ENCODE measurements at places on chromosomes 13 and 19.

- DNase-seq = no peak
Measured at GRCh38 chr19:21910318-21910717, 74.3 kb upstream of the ZNF43 start.

- no peak for DNase-seq
Measured at GRCh38 chr19:18194181-18194530, 1.1 kb downstream of the MPV17L2 start.

DNA sequence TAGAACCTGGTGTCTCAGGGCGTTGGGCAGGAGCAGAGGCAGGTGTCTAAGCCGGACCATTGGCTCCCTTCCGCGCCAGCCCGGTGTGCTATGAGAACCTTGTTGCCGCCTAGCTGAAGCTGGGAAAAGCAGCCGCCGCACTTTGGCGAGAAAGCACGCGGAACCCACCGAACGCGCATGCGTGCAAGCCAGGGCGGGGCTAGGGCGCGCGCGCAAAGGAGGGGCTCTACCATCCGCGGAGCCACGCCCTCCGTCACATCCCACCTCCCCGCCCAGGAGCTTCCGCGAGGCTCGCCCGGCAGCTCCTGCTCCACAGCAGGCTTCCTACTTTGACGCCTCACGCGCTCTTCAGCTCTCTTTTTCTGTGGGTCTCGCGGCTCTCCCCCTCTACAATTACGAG, 51.3 kb downstream of the WDR87 start:
- no peak for DNase-seq

GRCh38 chr13:21632196-21632595, 28.2 kb upstream of the MICU2 start:
- DNase-seq = no peak

GRCh38 chr13:41962994-41963393, 2.1 kb upstream of the VWA8 start:
- DNase-seq = no peak

DNA sequence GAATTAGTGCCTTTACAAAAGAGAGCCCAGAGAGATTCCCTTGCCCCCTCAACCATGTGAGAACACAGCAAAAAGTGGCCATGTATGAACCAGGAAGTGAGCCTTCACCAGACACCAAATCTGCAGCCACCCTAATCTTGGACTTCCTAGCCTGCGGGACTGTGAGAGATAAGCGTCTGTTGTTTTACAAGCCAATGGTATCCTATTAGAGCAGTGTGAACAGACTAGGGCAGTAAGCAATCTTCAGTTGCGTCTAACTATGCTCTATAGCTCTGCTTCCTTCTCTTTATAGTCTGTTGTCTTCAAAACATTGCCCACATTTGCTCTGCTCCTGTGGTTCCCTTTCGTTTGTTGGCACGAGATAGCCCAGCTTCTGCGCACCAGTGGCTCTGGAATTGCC, 109.5 kb upstream of the FNDC3A start:
- DNase-seq = no peak

DNA sequence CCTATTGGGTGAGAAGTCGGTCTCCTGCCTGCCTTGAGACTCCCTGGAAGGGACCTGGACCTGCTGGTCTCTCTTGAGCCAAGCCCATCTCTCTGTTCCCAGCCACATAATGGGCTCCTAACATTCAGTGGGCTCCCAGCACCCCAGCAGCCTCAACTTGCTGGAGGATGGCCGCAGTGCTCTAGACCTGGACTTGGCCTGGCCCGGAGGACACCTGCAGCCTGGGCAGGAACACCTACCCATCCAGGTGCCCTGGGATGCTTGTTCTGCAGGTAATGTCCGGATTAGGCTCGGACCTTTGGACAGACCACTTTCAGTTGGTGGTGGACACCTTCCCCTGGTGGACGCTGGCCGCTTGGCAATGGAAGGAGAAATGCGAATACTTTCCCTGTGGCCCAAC, 214.6 kb downstream of the URI1 start:
- DNase-seq = no peak

DNA sequence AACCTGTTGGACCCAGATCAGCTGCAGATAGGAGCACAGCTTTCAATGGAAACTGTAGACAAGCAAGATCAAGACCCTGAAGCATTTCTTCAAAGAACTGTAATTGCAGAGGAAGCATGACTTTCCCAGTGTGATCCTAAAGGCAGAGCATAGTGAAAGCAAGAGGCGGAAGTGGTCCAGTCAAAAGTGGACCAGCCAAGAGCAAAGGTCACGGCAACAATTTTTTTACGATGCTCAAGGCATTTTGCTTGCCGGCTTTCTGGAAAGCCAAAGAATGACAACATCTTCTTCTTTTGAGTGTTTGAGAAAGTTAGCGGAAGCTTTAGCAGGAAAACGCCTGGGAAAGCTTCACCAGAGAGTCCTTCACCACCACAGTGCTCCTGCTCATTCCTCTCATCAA, 111.6 kb downstream of the RNF17 start:
- DNase-seq = no peak

DNA sequence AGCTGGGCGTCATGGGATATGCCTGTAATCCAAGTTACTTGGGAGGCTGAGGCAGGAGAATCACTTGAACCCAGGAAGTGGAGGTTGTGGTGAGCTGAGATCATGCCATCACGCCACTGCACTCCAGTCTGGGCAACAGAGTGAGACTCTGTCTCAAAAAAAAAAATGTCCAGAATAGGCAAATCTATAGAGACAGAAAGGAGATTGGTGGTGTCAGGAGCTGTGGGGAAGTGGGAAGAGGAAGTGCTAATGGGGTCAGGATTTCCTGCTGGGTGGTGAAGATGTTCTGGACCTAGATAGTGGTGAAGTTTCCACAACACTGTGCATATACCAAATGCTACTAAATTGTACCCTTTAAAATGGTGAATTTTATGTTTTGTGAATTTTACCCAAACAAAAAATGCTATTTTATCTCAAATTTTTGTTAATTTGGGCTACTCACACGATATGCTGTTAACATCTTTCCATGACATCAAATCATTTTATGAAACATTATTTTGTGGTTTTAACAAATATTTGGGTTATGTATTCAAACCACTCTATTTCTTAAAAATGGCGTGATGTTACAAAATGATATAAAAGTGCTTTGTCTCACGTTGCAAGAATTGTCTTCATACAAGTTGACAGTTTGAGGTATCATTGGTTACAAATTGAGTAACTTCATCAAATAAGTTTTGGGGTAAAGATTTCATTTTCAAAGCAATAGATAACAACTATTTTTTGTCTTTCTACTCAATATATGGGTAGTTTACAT, 7.4 kb upstream of the CYP4F3 start:
- no peak for DNase-seq

DNA sequence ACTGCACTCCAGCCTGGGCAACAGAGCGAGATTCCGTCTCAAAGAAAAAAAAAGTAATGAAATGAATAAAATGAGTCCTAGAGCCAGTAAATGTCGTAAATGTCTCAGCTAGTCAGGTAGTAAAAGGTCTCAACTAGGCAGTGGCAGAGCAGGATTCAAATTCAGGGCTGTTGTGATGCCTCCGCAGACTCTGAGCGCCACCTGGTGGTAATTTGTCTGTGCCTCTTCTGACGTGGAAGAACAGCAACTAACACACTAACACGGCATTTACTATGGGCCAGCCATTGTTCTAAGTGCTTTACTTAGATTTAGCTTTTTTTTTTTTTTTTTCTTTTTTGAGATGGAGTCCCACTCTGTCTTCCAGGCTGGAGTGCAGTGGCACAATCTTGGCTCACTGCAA, 30.2 kb downstream of the CYP2F1 start:
- peak; percentile 76 for DNase-seq

GRCh38 chr13:48923376-48923775, 52.3 kb upstream of the FNDC3A start:
- DNase-seq = no peak

- no peak for DNase-seq
Measured at GRCh38 chr13:78299832-78300623, 303.3 kb downstream of the POU4F1 start.

- DNase-seq = no peak
Measured at GRCh38 chr13:39232401-39232980, 194.2 kb downstream of the NHLRC3 start.

- no peak for DNase-seq
Measured at GRCh38 chr13:112972258-112972657, 3.2 kb downstream of the MCF2L start.

DNA sequence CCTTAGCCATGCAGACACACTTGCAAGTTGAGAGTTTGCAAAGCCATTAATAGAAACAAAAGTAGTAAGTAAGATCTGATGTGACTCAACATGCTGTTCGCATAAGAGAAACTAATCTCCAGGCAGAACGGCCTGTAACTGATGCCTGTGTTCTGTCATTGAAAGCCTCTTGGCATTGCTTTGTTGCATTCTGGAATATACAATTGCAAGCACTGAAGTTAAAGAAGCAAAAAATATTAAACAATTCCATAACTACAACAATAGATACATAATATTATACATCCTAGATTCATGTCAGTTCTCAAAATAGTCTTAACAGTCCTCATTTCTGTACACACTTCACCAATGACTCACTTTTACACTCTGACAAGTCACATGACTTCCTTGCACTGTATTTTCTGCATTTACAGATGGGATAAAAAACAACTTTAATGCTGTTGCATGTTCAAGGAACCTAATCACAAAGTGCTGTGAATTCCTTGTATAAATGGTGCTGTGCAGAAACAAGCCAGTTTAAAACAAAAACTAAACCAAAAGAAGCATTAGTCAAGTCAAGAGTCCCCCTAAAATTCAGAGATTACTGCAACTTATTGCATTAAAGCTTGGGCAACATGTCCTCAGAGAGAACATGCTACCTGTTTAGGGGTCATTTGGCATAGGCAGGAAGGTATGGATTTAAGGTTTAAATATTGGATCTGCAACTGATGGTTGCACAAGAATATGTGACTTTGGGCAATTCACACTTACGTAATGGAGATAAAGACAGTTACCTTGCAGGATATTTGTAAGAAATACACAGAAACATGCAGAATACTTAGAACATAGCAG, 79.5 kb upstream of the SERP2 start:
- no peak for DNase-seq

DNA sequence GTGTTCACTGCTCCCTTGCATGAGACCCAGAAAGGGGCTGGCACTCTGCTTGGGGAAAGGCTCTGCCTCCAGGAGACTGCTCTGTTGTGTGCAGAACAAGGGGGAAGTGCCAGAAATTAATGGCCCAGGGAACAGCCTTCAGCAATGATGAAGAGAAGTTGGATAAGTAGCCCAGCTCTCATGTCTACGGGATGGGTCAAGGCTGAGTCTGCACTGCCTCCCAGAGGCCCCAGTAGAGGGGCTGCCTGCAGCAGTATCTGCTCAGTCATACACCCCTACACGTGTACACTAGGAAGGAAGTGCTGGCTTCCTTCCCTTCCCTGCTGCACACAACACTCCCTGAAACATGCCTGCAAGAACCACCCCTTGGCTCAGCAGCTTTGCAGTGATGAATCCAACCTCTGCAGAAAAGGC, 54.6 kb upstream of the URI1 start:
- DNase-seq = no peak

DNA sequence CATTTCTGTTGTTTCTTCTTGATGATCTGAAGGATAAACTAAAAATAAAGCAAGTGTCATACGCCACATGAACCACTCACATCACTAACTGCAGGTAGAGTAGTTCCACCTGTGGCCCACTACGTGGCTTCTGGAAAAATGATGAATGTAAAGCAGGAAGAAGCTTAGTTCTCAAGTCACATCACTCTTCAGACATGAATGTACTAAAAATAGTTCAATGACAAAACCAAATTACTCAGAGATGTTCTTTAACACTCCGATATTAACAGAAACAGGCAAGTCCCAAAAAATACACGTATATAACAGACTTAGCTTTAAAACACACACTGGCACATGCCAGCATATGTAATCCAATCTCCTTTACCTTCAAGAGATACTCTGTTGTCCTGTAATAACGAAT, 21.6 kb downstream of the RAB20 start:
- DNase-seq = no peak

DNA sequence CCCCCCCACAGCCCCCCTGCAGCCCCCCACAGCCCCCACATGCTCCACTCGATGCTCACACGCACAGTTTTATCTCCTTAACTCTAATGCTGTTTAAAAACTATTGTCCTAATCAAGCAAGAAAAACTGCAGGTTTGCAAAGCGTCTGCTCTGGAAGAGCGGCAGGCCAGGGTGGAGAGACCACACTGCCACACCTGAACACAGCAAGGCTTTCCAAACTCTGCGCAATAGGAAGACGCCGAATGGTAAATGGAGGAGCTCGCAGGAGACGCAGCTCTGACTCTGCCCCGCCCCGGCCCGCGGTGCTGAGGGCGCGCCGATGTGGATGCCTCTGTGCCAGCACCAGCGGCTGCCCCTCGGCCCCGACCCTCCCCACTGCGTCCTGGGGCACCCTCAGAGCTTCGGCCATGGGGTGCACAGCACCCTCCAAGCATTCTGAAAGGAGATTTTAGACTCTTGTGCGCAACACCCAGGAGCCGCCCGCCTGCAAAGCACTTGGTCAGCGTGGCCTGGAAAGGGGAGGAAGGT, 32.4 kb downstream of the RASA3 start:
- no peak for DNase-seq

DNA sequence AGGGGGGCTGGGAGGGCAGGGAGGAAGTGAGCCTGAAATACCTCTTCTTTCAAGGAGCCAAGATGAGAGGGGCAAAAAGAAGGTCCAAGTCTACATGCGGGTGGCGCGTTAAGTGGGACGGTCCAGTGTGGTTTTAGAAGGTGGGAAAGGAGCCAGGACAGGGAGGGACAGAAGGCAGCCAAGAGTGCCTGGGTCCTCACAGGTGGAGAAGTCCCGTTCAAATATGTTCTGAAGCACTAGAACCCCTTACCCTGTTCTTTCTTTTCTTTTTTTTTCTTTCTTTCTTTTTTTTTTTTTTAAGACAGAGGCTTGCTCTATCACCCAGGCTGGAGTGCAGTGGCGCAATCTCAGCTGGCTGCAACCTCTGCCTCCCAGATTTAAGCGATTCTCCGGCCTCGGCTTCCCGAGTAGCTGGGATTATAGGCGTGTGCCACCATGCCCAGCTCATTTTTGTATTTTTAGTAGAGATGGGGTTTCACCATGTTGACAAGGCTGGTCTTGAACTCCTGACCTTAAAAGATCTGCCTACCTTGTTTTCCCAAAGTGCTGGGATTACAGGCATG, 7.4 kb downstream of the CAMSAP3 start:
- no peak for DNase-seq

DNA sequence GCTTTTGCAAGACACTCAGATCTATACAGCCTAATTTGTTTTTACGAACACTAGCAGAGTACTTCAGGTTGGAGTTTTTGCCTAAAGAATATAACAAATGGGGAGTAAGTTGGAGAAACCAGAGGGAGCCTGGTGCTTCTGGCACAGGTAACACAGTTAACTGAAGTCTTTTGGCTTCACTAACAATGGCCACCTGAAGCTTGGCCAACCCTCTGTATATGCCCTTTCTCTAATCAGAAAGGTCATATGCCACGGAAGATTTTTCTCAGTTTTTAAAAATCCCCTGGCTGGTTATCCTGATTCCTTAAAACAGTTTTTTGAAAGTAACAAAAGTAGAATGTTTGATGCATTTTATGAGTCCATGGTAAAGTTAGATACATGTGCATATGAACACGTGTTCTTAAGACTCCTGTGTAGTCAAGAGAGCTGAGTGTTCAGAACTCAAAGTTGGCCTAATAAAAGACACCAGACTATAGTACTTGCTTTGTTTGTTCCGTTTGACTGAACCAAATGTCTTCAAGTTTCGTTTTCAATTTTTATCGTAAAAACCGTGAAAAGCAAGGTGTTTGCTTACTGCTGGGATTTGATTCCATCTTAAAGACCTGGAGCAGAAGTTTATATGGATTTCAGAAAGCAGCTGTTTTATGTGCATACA, 137.5 kb downstream of the KCNRG start:
- DNase-seq = no peak

Measured in activated effector memory CD4-positive, alpha-beta T cell treated with Interleukin-2 at 50 U/mL for 16 hours (primary cell).